GM12878 (cell line): ENCODE measurements at places on chromosomes 4 and X.

DNA sequence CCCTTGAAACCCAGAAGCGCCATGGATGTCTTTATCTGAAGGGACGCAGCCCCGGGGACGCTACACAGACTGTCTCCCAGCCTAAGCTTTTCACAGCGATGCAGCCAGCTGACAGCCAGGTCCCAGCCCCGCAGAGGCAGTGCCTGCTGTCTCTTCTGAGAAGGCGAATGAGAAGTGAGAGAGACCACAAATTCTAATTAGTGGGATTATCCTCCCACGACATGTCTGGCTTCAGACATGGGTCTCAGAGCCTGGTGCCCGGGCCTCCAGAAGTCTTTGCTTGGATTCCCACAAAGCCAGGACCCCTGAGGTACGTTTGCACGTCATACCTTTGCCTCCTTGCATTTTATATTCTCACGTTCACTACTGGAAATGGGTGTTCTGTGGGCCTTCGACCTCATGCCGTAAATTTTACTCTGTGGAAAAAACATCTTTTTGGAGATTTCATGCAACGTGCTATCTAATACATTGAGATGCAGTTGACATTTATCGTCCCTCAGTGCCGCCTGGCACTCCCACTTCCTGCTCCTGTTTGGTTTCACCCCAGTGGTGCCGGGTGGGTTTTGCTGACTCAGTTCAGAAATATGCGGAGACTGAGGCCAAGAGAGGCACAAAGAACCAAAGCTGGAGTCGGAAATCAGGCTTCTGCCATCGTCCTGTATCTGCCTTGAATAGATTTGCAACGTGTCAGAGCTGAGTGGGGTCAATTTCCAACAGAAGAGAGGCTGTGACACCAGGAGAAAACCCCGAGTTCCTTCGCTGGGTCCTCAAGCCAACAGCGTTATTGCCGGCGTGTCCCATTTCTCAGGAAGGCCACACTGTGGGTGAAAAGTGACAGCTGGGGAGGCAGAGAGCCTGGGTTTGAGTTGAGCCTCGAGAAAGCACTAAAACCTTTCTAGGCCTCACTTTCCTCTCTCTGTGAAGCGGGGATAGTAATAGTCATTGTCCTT, 114.4 kb downstream of the STK32B start:
- DNase-seq = no peak

- no peak for DNase-seq
Observed at GRCh38 chr4:129218360-129218759, 122.4 kb downstream of the C4orf33 start.

DNA sequence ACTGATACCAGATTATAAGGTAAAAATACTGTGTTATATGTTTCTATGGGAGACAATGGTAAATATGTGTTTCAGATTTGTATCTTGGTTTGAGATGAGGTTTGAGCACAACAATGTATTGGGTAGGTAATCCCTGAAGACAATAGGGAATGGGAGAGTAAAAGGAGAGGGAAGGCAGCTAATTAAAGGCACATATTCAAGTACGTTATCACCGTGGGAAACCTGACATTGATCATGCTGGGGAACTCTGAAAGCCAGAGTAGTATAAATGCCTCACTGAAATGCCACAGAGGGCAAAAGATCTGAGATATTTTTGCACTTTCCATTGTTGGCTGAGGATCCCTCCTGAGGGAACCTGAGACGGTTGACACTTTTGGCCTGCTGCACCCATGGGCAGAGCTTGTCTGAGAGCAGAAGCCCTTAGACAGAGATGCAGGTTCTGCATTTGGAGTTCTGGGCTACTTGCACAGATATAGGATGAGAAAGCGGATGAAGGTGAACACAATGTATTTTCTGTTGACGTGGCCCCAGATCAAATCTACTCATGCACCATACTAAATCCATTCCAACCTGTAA, 506.7 kb downstream of the PCDH18 start:
- DNase-seq = no peak

GRCh38 chr4:26330186-26330787, 9.5 kb downstream of the RBPJ start:
- no peak for DNase-seq

DNA sequence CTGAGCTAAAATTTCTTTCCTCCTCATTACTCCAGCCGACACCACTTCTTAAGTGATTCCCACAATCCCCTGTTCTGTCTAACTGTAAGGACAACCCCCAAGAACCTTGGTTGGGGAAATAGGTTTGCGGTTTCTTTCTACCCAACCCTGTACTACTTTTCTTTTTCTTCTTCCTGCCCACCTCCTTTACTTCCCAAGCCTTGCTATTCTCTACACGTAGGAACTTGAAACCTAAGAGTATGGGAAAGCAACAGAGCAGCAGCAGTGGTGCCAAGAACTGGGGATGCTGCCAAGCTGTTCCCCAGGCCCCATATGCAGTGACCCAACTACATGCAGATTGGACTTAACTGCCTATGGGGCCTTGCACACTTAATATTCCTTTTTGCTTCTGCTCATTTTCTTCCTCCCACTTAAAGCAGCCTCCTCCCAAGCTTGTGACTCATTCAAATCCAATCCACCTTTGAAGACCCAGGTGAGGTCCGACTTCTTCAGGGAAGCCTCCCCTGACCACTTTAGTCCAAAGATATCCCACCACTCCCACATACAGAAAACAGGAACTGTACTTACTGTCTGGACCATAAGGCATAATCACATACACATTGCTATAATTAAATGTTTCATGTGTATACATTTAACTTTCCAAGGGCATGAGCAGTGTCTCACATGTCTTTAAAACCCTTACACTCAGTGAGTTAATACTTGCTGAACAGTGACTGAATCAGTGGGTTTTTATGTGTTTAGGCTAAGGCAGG, 1.7 kb downstream of the FAM120C start:
- DNase-seq = no peak

DNA sequence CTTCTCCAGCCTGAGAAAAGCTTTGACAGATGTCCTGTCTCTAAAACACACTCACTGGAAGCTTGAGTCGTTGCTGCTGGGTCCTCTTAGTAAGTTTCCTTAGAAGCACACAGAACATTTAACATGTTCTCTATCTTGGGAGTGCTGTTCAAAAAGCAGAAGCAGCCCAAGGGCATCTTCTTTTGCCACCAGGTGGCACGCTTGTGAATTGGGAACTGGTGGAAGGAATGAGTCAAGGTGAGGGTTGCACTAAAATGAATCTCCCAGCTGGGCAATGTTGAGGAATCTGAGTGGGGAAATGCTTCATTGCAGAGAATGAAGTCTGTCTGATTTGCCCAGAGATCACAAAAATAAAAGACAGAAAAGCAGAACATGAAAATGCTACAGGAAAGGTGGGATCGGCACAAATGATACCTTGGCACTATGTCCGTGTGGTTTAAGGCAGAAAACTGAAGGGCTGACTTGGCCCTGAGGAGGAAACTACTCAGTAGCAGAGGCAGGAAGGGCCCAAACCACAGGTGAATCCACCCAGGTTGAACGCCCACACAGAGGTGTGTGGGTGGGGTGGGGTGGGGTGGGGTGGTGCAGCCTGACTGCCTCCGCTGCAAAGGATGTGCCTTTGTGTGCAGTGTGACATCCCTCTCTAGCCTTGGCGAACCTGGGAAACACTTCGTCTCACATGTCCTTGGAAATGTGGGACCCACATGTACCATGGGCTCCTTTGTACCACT, 26.0 kb downstream of the KIT start:
- no peak for DNase-seq

- DNase-seq = no peak
Observed at GRCh38 chr4:94477227-94477626, 25.5 kb downstream of the PDLIM5 start.

DNA sequence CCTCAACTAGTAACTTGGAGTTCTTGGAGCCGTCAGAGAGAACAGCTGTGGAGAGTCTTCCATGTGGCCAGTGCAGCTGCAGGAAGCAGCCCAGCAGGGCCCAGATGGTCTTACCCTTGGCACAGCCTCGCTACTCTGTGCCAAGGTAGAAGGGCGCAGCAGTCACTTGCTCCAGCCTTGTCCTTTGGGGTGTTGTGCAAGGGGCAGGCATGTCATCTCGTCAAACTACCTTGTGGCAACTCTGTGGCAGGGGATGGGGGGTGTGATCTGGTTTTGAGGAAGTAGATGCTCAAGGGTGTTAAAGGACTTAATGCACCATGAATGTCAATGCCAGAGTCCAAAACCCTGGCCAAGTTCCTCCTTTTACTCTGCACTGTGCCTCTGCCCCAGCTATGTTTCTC, 34.2 kb upstream of the TBC1D14 start:
- no peak for DNase-seq

DNA sequence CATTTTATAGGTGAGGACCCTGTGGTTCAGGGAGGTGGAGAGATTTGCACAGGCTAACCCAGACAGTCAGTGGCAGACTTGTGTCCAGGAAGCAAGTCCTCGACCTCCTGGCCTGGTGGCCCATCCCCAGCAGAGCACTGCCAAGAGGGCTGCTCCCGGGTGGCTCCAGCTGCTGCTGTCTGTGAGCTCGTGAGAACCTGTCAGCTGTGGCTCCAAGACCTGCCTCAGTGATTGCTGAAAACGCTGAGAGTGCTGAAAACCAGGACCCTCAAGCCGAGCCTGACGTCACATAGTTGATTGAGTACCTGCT, 74.2 kb downstream of the RTL9 start:
- no peak for DNase-seq

DNA sequence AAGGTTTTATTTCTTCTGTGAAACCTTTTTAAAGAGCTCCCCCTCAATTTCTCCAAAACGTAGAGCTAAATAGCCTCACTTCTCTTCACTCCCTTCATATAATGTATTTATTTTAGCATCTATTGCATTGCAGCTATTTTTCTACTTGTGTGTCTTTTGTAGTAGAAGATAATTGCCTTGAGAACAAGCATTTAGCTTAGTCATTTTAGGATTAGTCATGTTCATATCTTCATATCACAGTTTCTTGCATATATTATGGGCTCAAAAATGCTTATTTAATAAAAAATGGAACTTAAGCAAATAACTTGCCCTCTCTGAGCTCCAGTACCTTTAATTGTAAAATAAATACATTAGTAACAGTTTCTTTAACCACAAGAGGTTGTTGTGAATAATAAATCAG, 72.1 kb upstream of the SPANXC start:
- DNase-seq = no peak

- DNase-seq = no peak
Observed at GRCh38 chr4:114043116-114043515, 63.7 kb upstream of the ARSJ start.

- no peak for DNase-seq
Observed at GRCh38 chr4:87521319-87521718, 7.9 kb downstream of the SPARCL1 start.

- no peak for DNase-seq
Observed at GRCh38 chr4:53816561-53816960, 225.3 kb upstream of the LNX1 start.

DNA sequence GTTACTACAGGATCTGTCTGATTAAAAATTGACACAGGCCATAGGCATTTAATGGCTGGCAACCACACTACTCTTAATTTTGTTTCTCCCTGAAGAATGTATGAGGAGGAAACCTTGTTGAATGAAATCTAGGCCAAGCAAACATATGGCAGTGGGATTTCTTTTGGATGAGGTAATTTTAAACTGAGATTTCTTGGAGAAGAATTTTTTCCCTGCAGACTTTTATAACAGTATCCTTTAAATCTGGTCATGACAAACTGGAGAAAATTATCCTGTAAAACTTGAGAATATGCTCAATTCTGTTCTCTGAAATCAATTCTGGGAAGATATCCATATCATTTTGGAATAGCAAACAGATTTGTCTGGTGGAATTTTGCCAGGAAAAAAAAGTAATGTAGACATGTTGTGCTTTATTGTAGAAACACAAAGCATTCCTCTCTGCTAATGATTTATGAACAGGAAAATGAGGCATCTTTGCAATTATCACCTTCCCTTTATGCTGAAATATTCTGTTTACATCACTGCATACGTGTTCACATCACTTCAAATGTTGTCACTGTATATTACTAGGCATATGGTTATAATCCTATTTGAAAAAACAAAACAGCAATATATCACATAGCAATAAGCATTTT, 108.3 kb upstream of the ARSJ start:
- DNase-seq = no peak

DNA sequence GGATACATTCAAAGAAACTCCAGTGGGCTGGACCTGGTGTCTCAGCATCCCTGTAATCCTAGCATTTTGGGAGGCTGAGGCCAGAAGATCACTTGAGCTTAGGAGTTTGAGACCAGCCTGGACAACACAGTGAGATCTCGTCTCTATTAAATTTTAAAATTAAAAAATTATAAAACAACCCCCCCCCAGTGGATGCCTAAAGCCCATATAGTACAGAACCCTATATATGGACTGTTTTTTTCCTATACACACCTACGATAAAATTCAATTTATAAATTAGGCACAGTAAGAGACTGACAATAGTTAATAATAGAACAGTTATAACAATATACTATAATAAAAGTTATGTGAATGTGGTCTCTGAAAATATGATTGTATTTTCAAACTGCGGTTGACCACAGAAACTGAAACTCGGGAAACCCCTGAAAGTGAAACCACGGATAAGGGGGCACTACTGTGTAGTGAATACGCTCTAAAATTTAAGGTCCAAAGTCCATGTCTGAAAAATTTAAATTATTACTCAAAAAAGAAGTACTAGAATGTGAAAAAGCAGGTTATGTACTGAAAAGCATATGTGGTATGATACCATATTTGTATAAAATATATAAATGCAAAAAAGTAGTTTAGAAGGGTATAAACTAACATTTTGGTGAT, 2.0 kb downstream of the SMIM14 start:
- DNase-seq = no peak

GRCh38 chrX:17740137-17741122, 3.1 kb downstream of the SCML1 start:
- DNase-seq = no peak

DNA sequence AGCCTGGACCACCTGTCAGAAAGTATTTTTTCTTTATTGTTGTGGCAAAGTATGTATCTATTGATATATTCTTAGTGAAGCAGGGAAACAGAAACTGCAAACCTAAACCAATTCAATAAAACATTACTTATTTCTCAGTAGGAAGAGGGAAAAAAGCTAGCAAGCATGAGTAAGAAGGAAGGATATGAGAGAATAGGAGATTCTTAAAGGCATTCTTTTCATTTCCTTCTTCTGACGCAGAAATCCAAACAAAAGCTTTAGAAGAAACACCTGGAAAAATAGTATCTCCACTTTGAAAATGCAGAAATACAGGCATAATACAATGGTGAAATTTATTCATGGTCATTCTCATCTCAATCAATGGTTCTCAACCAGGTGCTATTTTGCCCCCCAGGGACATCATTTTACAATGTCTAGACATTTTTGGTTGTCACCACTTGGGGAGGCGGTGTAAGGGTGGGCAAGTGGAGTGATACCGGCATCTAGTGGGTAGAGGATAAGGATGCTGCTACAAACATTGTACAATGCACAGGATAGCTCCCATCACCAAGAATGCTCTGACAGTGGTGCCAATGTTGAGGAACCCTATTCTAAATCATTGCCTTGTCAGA, 21.7 kb upstream of the ATXN3L start:
- no peak for DNase-seq

- DNase-seq = peak; percentile 92
Observed at GRCh38 chr4:83114576-83114975, at the start of gene PLAC8. Gene PLAC8, minus strand, starts transcription at chr4:83114729. Its CDS starts 6,808 bp downstream, at chr4:83107921.

- peak; percentile 7 for DNase-seq
Observed at GRCh38 chr4:166777760-166778159, 456.5 kb downstream of the SPOCK3 start.

- DNase-seq = no peak
Observed at GRCh38 chr4:84597450-84597849, 14.5 kb downstream of the CDS1 start.

GRCh38 chr4:25524663-25525062, 131.0 kb upstream of the SLC34A2 start:
- DNase-seq = no peak
